Stimulated activated CD8-positive, alpha-beta memory T cell treated with anti-CD3 and anti-CD28 coated beads, Interleukin-4, amount 100 ng/mL, for 4 hours (primary cell): ENCODE measurements at places on chromosomes 16 and 17.

DNA sequence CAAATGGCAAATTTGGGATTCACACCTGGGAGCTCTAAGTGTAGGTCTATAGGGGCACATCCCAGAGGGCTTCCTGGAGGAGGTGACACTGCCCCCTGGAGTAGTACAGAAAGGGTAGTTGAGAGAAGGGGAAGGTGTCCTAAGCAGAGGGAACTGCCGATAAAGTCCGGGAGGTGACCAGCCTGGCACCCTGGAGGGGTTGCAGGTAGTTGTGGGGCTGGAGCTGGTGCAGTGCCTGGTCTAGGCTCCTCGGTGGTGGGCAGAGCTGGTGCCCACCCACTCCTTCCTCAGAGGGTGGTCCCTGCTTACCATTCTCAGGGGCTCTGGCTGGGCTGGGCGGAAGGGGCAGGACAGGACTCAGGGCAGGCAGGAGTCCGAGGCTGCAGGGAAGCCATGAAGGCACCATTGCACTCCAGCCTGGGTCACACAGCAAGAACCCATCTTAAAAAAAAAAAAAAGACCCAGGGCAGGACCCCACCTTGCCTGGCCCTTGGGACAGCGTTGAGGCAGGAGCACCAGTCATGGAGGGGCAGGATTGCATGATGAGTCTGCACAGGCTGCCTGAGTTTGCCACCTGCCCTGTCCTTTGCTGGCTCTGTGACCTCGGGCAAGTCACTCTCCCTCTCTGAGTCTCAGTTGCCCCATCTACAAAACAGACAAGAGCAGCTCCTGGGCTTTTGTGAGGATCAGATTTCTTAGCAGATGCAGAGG lies 43.8 kb downstream of the LAT start:
- DNase-seq: no peak

GRCh38 chr16:5296176-5296575 lies 198.6 kb upstream of the EEF2KMT start:
- no peak for DNase-seq

DNA sequence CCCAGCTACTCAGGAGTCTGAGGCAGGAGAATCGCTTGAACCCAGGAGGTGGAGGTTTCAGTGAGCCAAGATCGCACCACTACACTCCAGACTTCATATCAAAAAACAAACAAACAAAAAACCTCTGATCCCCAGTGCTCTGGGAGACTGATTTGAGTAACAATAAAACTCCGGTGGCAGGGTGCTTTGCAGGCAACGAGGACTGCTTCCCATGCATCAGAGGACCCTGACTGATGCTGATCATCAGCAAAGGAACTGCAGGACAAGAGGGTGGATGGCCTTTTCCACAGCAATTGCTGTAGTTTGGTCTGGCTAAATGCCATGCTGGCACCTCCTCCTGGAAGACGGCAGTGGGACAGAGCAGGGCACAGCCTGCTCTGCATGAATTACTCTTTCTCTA lies 6.4 kb upstream of the SLC39A11 start:
- no peak for DNase-seq

GRCh38 chr16:9845661-9846361 lies 336.4 kb downstream of the GRIN2A start:
- no peak for DNase-seq

GRCh38 chr17:51045621-51046020 lies 75.0 kb downstream of the SPAG9 start:
- no peak for DNase-seq

GRCh38 chr16:77434022-77434529 lies 758 bp downstream of the ADAMTS18 start:
- DNase-seq: no peak

DNA sequence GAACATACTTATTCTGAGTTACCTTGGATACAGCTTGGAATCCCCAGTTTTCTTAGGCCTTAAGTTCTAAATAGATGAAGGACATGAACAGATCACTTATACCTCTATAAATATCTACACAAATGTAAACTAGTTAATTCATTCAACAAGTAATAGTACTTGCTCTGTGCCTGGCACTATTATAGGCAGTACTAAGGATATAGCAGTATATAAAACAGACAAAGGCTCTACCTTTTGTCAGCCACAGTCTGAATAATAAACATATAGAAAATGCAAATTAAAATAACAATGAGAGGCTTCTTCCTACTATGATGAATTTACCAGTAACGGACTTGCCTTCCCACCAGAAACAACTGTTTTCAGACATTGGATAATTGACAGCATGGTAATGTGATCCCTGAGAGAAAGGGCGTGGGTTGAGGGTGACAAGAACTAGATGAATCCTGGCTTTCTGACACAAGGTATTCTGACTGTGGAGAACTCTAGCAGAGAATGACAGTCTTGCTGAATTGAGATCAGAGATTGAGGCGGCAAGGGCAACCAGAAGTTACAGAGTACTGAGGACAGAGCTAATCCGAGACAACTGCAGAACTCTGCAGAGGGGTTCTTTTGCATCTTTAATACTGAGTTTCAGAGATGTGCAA lies 170.5 kb downstream of the TANC2 start:
- no peak for DNase-seq

GRCh38 chr17:42682722-42683403 lies 532 bp downstream of the CNTNAP1 start:
- no peak for DNase-seq

DNA sequence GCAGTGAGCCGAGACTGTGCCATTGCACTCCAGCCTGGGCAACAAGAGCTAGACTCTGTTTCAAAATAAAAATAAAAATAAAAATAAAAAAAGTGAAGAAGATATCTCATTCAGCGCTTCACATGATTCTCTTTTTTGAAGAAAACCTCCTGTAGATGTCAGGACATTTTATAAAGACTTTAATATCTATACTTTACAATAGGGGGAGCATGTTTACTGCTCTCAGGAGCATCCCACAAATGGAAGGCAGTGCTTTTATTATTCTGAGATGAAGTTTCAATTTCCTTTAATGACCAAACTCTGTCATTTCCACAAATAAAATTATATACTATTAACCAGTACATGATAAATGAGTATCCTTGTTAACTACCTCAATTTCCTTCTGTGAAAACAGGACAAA lies 118.7 kb upstream of the MYOCD start:
- no peak for DNase-seq

GRCh38 chr16:65659758-65660157 lies 537.9 kb upstream of the CDH11 start:
- DNase-seq: no peak

DNA sequence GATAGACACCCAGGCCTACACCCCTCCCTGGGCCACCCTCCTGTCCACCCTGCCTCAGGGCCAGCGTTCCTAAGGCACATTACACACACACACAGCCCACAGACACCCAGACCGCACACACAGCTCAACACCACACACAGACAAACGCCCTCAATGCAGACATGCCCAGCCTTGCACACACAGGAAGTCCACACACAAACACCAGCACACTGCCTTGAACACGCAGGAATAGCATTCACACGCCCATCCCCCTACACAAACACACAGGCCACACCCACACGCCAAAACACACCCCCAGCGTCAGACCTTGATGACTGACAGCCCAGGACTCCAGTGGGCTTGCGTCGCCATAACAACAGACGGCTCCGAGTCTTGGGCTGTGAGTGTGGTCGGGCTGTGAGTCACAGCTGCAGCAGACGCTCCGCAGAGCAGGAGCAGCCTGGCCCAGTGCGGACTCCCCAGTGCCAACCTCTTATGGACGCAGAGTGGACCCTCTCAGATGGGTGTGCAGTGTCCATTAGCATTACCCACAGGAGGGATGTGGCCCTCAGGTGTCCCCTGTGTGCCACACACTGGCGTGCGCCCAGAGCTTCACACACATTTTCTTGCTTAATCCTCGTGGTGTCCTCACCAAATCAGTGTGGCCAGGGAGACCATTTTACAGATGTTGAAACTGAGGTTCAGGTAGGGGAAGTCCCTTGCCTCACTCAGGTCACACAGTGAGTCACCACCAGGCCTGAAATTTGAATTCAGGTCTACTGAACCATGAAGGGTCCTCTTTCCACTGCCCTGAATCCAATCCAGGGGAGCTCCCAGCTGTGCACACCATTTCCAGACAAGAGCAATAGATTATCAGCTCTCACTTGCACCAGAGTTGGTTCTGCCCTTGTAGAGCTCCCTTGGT lies 17.8 kb upstream of the RAI1 start:
- DNase-seq: peak; percentile 59

GRCh38 chr17:38663964-38664644 lies 10.7 kb downstream of the EPOP start:
- no peak for DNase-seq

DNA sequence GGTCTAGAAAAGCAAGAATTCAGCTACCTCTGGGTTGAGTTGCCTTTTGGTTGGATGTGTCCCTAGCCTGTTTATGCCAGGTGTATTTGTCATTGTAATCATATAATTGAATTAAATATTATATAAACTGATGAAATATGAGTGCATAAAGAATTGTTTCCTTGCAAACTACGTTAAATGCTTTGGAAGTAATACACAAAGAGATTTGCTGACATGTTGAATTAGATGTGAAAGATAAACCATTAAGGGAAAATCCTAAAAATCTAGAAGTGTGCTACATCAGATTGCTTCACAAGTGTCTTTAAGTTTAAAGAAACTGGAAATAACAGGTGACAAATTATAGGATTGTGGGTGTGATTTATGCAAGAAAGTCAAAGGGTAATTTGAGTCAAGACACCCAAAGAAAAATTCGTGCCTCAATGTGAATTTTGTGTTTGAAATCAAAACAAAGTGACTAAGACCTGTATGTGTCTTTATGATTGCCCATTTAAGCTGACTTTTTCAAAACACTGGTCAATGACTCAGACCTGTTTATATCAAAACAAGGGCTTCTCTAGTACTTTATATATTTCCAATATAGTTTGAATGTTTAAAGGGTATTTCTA lies 5.1 kb upstream of the PYY start:
- no peak for DNase-seq

DNA sequence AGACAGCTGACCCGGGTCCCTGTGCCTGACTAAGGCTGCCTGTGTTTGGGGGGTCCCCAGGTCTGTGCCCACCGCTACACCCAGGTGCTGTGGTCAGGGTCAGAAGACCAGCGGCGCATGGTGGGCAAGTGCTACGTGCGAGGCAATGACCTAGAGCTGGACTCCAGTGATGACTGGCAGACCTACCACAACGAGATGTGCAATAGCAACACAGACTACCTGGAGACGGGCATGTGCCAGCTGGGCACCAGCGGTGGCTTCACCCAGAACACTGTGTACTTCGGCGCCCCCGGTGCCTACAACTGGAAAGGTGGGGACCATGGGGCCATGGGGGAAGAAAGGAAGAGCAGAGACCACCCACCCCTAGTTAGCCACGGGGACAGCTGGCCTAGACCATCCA lies 12.1 kb downstream of the ITGA3 start:
- no peak for DNase-seq

DNA sequence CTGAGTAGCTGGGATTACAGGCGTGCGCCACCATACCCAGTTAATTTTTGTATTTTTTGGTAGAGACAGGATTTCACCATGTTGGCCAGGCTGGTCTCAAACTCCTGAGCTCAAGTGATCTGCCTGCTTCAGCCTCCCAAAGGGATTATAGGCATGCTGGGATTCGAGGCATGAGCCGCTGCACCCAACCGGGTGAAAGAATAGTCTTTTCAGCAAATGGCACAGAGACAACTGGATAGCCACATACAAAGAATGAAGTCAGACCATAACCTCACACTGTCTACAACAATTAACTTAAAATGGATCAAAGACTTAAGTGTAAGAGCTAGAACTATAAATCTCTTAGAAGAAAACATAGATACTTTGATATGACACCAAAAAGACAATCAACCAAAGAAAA lies 67.6 kb downstream of the TBC1D16 start:
- no peak for DNase-seq

- DNase-seq: no peak
Observed at GRCh38 chr17:32158870-32159585, 16.7 kb downstream of the RHOT1 start.

GRCh38 chr16:4415538-4416199 lies 727 bp downstream of the CORO7 start:
- no peak for DNase-seq

- no peak for DNase-seq
Observed at GRCh38 chr17:48639136-48639535, 13.0 kb upstream of the HOXB9 start.

DNA sequence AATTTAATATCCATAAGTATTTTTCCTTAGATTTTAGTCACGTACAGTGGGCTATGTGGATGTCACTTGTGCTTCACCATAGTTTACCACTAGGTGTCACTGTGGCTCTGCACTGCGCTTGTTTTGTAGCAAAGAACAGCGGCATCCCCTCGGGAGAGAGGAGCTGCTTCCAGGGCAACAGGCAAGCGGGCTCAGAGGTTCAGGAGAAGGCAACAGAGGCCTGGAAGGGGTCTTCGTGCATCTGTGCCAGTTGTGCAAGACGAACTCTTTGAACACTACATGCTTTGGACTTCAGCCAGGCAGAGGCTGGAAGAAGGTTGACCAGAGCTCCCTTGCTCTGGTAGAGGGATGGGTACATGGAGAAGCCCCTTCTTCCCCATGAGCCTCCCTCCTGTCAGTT lies 20.6 kb downstream of the CYB561 start:
- DNase-seq: peak; percentile 47

DNA sequence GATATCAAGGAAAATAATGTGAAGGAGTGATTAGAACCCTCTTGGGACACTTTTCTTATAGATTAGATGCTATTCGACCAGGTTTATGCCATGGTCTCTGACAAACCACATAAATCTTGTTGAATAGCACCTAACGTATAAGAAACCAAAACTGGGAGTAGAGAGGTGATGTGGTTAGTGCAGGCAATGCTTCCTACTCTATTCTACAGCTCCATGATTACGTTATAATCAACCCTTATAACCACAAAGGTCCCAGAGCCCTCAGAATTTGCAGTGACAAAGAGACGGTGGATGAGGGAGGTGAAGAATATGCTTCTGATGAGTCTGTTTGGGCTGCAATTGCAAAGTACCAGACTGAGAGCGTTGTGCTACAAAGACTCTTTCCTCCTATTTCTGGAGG lies 78.4 kb downstream of the ARHGAP44 start:
- DNase-seq: no peak

DNA sequence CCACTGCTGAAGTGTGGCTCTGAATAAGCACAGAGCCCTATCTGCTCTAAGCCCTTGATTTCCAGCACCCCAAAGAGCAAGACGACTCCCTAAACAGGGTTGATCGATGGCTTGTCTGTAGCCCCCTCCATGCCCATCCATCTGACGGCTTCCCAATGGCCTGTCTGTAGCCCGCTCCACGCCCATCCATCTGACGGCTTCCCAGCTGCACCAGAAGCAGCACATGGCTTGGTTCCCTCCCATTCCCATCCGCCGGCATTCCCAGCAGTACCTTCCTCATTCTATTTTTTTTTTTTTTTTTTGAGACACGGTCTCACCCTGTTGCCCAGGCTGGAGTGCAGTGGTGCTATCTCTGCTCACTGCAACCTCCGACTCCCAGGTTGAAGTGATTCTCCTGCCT lies 64.5 kb downstream of the RBFOX3 start:
- DNase-seq: no peak

- DNase-seq: no peak
Observed at GRCh38 chr17:64783031-64783461, 120.9 kb upstream of the SMURF2 start.

DNA sequence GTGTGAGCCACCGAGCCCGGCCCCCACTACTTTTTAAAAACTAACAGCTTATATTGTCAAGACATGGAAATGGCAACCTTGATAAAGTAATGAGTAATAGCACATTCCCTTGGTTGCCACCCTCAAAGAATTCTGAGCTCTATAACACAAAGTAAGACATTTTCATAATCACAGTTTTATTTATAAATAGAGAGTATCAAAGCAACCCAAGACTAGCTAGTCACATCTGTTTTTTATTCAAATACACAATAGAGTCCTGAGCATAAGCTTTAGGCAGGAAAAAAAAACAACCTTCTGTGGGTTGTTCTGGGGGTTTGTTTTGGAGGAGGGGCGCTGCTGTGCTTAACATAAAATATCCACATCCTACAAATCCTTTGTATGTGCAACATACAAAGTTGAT lies 68.7 kb downstream of the CEP95 start:
- no peak for DNase-seq
